Tibial nerve (tissue), 4 donors: ENCODE measurements at places on chromosomes 11 and 22. TPM values are rescaled to one million over a fixed set of nuclear protein-coding genes. Genes with fewer than 3 reads are reported as not detected.

DNA sequence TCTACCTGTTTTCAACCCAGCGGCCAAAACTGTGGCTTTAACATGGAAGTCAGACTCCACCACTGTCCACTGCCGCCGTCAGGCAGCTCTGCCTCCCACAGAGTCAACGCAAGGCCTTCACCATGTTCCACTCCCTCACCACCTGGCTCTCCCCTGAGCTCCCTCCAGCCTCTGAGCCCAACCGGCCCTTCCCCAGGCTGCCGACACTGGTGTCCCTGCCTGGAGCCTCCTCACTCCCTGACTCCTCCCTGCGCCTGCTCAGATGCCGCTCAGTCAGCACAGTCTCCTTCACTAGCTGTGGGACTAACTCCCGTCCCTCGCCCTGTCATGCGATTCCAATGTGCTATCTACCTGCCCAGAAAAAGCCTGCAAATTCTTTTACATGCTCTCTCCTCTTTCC, 16.3 kb downstream of the SULT4A1 start:
- H3K27ac ChIP-seq: no peak overlapping the region
- H3K27me3 ChIP-seq: no peaks in the 10 kb centered on the region
- H3K4me1 ChIP-seq: no peaks in the 10 kb centered on the region
- no peaks in the 10 kb centered on the region for H3K36me3 ChIP-seq
- no peak overlapping the region for H3K4me3 ChIP-seq

- no peak overlapping the region for H3K4me3 ChIP-seq
- H3K4me1 ChIP-seq: no peaks in the 10 kb centered on the region
- no peaks in the 10 kb centered on the region for H3K27me3 ChIP-seq
These were observed 13.7 kb downstream of the CYP2D6 start for GRCh38 chr22:42116848-42117424.

DNA sequence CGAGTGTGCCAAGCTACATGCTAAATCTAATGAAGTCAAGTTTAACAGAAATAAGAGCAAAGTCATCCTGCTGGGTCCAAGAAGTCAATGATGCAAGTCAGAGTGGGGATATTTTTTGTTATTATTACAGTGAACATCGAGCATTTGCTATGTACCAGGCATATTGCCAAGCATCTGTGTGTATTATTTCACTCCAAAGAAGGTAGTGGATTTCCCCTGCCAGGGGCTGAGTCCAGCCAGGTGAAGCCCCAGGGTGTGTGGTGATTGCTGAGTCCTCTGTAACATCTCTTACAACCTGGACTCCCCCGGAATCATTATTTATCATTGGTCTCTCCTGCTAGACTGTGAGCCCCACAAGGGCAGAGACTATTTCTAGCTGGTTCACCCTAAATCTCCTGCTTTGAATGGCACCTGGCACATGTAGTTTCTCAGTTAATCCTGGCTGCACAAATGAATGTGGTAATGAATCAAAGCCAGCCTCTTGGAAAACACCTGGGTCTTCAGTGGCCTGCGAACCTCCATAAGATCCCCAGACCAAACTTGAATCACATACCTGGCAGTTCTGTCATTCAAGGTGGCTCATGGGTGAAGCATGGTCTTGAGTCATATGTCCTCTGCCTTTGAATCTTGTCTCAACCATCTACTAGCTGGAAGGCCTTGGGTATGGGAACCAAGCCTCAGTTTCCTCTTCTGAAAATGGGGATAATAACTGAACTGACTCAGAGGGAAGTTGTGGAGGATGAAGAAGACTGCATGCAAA, 549.2 kb downstream of the MIAT start:
- no peak overlapping the region for H3K4me3 ChIP-seq
- no peaks in the 10 kb centered on the region for H3K36me3 ChIP-seq
- DNase-seq: no peak
- no peaks in the 10 kb centered on the region for H3K27me3 ChIP-seq
- no peak overlapping the region for H3K27ac ChIP-seq
- no peaks in the 10 kb centered on the region for H3K4me1 ChIP-seq

GRCh38 chr11:105670811-105671210, 60.9 kb downstream of the GRIA4 start:
- no peak overlapping the region for H3K4me3 ChIP-seq
- DNase-seq: no peak
- no peaks in the 10 kb centered on the region for H3K4me1 ChIP-seq
- no peaks in the 10 kb centered on the region for H3K36me3 ChIP-seq

DNA sequence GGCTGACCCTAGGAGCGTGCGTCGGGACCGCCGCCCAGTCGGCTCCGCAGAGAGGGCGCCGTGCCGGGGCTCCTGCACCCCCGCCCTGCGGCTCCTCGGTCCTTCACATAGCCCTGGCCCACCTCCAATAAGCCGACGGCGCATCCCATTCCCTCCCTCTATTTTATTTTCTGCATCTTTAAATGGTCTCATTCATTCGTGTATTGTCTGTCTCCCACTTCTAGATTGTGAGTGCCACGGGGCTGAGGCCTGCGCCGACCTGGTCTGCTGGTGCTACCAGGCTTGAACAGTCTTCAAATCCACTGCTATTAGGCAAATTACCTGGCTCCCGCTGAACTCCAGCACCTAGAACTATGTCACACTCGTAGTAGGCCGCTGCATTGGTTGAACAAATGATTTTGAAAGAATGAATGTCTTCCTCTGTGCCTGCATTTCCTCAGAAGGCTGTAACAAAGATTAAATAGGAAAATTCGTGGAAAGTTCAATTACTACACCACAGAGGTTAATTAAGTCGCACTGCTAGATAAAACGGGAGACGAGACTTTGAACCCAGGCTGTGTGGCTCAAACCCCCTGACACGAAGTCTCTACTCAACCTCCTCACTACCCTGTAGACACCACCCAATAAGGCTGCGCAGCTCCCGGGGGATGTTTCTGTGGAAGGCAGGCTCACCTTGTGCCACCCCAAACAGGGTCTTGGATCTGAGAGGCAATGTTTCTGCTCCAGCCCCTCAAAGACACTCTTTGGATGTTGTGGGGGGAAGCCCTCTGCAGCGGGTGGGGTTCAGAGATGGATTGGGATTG, 1.2 kb upstream of the PPP1R14B start:
- peak overlapping the region; percentile 89 for H3K27ac ChIP-seq
- H3K36me3 ChIP-seq: no peaks in the 10 kb centered on the region
- peak overlapping the region; percentile 80 for H3K4me3 ChIP-seq
- no peaks in the 10 kb centered on the region for H3K27me3 ChIP-seq
- no peak for DNase-seq
- H3K4me1 ChIP-seq: peaks cover 82% of the 10 kb centered on the region

GRCh38 chr22:22888571-22889353, 1.1 kb downstream of the IGLL5 start:
- no peaks in the 10 kb centered on the region for H3K36me3 ChIP-seq
- no peaks in the 10 kb centered on the region for H3K4me1 ChIP-seq
- no peak overlapping the region for H3K4me3 ChIP-seq
- H3K27me3 ChIP-seq: no peaks in the 10 kb centered on the region
- DNase-seq: no peak
- no peak overlapping the region for H3K27ac ChIP-seq

DNA sequence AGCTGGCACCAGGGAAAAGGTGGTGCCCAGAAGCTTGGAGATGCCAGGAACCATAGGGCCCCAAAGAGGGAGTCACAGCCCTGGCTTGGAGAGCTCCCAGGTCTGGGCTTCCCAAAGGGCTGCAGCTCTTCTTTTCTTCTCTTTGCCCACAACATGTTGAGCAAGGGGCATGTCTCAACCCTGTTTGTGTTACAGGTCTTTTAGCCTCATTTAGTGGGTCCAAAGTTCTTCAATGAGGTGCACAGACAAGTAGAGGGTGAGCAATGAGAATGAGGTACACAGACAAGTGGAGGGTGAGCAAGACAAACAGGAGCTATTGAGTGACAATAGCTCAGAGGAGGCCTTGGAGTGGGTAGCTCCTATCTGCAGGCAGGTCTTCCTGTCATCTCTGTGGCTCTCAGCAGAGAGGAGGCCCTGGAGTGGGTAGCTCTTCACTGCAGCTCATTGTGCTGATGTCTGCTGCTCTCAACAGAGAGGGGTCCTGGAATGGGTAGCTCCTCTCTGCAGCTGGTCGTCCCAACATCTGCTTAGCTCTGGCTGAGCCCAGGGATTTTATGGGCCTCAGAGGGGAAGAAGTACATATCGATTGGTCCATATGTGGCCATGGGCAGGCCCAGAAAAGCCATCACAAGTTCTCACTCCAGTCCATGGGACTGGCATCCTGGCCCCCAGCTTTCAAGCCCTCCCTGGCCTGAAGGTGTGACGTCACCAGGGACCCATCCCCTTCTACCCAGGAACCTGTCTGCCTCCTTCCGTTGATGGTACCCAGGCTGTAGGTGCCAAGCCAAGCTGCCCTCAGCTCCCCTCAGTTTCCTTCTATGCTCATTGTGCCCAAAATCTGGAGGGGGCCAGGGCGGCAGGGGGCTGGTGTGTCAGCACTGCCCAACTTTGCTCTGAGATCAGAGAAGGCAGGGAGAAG, 34.9 kb downstream of the WBP2NL start:
- no peak overlapping the region for H3K27ac ChIP-seq
- H3K36me3 ChIP-seq: peaks cover 22% of the 10 kb centered on the region
- H3K27me3 ChIP-seq: no peaks in the 10 kb centered on the region
- DNase-seq: no peak
- H3K4me3 ChIP-seq: no peak overlapping the region

DNA sequence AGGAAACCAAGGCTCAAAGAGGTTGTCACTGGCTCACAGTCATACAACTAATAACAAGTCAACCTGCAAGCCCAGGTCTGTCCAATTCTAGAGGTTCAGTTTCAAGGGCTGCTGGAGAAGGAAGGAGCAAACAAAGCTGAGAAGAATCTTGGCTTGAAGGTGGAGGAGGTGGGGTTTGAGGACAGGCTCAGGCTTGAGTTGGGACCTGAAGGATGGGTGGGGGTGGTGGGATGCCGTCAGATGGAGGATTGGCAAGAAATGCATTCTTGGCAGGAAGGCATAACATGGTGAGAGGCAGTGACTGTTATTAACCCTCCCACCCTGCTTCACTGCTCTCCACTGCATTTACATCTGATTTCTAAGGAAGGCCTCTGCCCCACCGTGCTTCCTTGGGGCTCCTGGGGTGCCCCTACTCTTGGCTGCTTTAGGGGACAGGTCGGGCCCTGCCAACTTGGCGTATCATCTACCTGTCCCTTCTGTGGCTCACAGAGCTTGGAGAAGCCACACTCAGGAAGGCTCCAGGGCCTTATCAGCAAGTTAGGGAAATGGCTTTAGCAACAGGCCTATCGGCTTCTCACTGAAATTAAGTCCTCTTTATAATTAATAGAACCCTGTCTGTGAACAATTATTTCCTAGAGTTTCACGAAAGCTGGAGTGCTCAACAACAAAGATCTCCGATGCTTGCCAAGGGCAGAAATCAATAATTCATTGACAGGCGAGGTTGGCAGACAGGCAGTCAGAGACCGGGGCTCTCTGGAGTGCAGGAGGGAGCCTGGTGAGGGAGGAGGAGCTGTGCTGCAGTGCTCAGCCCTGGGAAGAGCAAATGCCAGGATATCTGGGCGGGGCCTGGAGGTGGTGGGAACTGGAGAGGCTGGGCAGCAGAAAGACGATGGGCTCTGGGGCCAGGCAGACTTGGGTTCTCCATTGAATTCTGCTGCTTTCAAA, 84.9 kb upstream of the NARS2 start:
- no peak for DNase-seq
- no peak overlapping the region for H3K27ac ChIP-seq
- no peak overlapping the region for H3K4me3 ChIP-seq
- peaks cover 7% of the 10 kb centered on the region for H3K36me3 ChIP-seq
- H3K27me3 ChIP-seq: no peaks in the 10 kb centered on the region
- no peaks in the 10 kb centered on the region for H3K4me1 ChIP-seq

DNA sequence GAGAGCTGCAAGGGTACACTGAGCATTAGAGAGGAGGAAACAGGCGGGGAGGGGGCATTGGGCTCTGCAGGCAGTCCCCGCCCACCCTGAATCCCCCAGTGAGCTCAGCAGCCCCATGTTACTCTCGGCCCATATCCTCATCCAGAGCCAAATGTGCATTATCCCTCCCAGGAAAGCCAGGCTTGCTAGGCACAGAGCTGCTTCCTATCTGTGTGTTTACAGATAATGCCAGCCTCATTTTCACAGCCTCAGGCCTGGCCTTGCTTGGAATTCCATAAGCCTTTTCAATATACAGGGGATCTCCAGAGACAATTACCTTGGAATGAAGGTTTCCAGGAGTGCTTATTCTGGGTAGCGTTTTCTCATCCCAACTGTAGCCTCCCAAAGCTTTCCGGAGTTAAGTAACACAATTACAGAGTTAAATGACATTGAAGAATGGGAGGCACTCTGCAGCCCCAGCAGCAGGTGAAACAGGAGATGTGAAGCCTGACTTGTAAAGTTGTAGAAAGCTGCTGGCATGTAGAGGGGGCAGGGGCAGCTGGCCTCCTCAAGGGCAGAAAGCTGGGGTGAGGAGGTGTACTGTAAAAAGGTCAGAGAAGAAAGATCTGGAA, 91.5 kb upstream of the TBCEL start:
- H3K4me3 ChIP-seq: no peak overlapping the region
- no peak overlapping the region for H3K27ac ChIP-seq
- no peaks in the 10 kb centered on the region for H3K4me1 ChIP-seq
- no peak for DNase-seq
- no peaks in the 10 kb centered on the region for H3K36me3 ChIP-seq

GRCh38 chr22:20002128-20002527, 14.5 kb downstream of the ARVCF start:
- no peaks in the 10 kb centered on the region for H3K27me3 ChIP-seq
- H3K27ac ChIP-seq: peak overlapping the region; percentile 24
- peaks cover 21% of the 10 kb centered on the region for H3K4me1 ChIP-seq
- DNase-seq: no peak

ARHGAP20 gene
- 6.9 TPM for total RNA-seq

TEX54 gene
- total RNA-seq: not detected

GRM5 gene
- total RNA-seq: under 0.01 TPM

WBP2NL gene
- total RNA-seq: 3.3 TPM
